Breast epithelium (tissue), 4 donors: ENCODE measurements at places on chromosomes 12 and 14. TPM values are rescaled to one million over a fixed set of nuclear protein-coding genes. Genes with fewer than 3 reads are reported as not detected.

DNA sequence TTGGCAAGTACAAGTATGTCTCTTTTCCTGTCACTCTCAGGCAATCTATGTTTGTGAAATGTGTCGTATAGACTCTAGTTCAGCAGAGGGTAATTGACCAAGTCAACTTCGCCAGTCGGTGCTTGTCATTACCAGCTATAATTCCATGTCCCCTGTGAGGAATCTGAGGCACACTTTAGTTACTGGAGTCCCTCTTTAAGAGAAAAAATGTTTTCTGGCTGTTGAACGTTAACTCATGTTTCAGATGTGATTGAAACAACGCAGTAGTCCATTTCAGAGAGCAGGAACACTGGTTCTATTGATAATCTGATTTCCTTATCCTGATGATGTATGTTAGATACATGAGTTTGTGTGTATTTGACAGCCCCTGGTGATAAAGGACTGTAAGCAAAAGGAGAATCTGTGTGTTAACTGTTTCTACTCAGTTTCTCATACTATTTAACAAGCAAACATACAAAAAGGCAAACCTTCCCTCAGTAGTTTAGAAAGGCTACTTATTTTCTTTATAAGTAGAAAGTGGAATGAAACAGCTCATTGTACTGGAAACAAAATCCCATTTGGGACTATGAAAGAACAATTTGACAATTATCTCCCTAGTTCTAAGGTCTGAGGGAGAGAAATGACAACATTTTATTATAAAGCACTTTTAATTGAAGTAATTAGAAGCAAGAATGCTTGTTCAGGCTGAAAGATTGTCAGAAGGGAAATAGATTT lies 161.1 kb upstream of the TRHDE start:
- DNase-seq, result no peak

DNA sequence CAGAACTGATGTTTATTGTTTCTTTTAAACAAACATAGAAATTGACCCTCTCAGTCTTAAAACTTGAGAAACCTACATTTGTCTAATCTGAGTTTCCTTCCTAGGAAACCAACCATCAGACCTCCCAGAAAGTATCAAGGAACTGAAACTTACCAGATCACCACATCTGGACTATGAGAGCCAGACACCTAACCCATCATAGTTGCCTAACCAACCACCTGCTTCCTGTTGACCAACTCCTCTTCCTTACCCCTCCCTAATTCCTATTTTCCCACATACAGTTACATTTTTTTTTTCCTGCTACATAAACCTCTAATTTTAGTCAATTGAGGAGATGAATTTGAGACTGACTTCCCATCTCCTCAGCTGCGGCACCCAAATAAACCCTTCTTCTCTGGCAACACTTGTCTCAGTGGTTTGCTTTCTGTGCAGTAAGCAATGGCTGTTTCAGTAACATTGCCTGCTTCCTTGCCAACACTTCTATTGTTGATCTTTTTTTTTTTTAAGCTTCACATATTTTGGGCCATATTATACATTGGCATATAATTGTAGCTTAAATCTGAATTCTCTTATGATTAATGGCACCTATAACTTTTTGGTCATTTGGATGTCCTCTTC lies 34.3 kb downstream of the KLRD1 start:
- DNase-seq, result no peak

DNA sequence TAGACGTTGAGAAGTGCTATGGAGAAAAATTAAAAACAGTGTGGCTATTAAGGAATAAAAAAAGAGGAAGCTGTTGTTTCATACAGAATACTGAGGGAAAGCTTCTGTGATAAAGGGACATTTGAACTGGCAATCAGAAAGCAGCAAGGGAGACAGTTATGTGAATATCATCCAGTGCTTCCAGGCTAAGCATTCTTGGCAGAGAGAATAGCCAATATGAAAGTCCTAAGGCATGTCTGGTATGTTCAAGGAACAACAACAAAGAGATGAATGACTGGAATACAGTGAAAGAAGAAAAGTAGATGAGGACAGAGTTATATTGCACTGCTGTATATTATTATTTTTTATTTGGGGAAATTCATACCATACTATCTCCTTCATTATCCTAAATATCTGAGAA lies 23.9 kb downstream of the SCAF11 start:
- no peak for DNase-seq

- no peak for DNase-seq
These were observed 205.5 kb downstream of the CHST11 start for GRCh38 chr12:104662203-104662602.

GRCh38 chr14:81164167-81164774 lies 56.5 kb downstream of the GTF2A1 start:
- DNase-seq, result no peak

DNA sequence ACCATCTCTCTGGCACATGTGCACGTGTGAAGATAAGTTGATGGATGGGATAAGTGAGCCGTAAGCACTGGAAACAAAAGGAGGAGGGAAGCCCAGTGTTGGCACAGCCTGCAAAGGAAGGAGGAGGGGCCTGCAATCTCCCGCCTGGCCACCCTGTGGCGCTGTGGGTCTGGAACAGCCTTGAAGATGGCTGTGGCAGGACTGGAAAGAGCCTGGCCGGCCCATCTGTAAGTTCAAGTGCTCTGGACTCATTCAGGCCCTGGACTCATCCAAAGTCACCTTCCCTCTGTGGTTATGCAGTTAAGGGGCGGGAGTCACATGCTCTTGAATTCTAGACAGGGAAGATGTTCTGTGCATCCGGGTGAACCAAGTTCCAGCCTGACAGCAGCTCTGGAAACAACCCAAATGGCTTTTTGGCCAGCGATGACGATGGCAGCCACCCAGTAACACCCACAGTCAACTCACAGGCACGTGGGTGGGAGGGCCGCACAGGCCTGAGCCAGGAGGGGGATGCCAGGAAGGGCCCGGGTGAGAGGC lies 50.4 kb downstream of the CHGA start:
- peak; percentile 69 for DNase-seq

- DNase-seq, result no peak
These were observed 44.1 kb downstream of the PSEN1 start for GRCh38 chr14:73180385-73180805.

GRCh38 chr12:124626971-124627411 lies 59.6 kb upstream of the NCOR2 start:
- peak; percentile 47 for DNase-seq

DNA sequence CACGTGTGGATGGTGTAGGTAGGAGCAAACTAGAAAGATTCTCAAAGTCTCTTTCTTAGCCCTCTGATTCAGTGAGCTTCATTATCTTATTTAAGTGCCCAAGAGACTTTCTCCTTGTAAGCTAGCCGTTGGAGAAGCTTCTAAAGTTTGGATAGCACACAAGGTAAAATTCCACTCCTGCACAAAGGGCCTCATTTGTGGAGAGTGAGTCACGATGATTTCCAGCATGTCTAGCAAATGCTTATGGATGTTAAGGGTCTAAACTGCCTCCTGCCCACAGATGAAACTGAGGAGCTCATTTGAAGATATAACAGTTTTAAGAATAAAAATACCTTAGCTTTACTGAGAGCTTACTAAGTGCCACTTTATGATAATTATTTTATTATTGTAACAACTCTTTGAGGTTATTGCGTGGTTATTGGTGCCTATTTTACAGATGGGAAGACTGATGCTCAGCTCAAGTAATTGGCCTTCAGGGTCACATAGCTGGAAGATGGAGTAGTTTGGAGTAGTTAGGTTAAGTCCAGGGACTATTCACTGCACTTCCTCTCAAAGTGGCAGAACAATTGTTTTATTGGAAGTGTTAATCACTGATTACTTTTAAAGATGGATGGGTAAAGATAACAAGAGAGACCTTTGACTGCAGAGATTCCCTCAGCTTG lies 78.7 kb upstream of the HIF1A start:
- no peak for DNase-seq

DNA sequence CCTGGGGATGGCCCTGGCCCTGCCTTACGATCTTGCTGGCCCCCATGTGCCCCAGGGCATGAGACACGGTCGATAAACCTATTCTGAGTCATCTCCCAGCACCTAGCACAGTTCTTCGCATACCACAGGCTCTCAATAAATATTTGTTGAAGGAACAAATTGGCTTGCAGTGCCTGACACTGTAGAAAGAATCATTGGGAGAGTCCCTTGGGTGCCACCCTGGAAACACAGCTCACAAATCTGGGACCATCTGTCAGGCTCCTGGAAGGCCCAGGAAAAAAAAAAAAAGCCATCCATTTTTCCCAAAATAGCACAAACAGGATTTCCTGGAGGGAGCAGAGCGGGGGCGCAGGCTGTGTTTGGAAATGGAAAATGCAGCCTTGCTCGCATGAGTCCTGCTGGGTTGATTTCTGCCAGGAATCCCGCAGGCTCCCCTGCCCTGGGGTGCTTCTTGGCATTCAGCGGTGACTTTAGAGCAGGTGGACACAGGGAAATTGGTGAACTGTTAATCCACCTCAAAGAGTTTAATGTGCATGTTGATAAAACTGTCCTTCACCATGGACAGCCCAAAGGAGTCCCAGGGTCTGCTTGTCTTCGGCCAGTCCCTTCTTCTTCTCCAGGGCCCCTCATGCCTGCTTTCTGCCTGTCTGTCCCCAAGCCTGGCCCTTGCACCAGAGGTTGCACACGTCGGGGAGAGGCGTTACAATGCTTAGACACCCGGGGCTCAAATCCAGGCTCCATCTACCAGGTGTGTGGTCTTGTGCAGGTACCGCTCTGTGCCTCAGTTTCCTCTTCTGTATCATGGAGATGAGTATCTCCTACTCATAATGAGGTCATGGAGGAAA lies 106.1 kb upstream of the RFLNA start:
- DNase-seq, result no peak

- no peak for DNase-seq
These were observed 12.6 kb downstream of the SNAPC1 start for GRCh38 chr14:61774861-61775260.

YBX3 gene
- 381 TPM for total RNA-seq

GLT8D2 gene
- total RNA-seq, result 20.8 TPM

CRIP1 gene
- total RNA-seq, result 24.1 TPM

MLF2 gene
- 130 TPM for total RNA-seq

PTPRR gene
- 0.80 TPM for total RNA-seq

POTEM gene
- not detected for total RNA-seq

INHBE gene
- total RNA-seq, result not detected

PDZRN4 gene
- 0.98 TPM for total RNA-seq
